ENCODE measurements at places on chromosomes 6 and 20.
A peak's percentile ranks its signal among the peaks of the same experiment; 100 is the strongest.

DNA sequence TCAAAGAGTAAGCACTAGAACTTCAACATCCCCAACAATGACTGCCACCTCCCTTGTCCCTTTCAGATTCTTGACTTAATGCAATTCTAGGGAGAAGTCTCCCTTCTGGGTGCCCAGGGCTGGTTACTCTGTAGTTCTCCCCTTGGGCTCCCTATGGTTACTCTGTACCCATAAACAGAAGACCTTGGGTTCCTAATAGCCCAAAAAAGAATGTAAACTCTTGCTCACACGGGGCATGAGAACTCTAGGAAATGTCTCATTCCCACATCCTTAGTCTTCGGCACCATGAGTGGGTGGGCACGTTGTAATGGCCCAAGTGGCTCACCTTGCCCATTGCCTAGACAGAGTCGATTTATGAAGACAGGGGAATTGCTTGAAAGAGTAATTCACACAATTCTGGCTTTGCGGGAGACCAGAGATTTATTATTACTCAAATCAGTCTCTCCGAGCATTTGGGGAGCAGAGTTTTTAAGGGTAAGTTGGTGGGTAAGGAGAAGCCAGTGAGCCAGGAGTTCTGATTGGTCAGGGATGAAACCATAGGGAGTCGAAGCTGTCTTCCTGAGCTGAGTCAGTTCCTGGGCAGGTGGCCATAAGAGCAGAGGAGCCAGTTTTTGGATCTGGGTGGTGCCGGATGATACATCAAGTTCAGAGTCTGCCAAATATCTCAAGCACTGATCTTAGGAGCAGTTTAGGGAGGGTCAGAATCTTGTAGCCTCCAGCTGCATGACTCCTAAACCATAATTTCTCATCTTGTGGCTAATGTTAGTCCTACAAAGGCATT lies 61.2 kb upstream of the SIRPG start:
- DNase-seq: no peak

DNA sequence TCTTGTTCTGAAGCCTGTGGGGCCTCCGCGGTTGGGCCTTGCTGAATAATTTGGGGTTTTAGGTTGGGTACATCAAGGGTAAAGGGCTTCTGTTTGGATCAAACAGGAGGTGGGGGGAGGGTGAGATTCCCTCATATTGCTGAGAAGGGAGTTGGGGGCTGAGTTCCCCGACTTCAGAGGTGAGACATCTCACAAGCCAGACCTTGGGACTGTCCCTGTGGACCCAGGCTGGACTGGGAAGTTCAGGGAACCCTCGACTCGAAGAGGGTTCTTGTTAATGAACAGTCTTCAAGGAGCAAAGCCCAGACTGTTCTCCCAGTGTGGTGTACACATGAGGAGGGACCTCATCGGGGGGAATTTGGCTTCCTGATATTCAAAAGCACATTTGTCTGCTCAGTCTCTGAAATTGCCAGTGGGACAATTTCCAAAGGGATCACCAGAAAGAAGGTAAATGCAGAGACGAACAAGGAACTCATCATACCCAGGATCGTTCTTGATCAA lies 118.5 kb downstream of the SYCP2 start:
- no peak for DNase-seq

- peak; percentile 43 for DNase-seq
Observed at GRCh38 chr20:38747495-38748096, 664 bp upstream of the ACTR5 start.

- DNase-seq: no peak
Observed at GRCh38 chr6:3592371-3592941, 135.6 kb upstream of the SLC22A23 start.

DNA sequence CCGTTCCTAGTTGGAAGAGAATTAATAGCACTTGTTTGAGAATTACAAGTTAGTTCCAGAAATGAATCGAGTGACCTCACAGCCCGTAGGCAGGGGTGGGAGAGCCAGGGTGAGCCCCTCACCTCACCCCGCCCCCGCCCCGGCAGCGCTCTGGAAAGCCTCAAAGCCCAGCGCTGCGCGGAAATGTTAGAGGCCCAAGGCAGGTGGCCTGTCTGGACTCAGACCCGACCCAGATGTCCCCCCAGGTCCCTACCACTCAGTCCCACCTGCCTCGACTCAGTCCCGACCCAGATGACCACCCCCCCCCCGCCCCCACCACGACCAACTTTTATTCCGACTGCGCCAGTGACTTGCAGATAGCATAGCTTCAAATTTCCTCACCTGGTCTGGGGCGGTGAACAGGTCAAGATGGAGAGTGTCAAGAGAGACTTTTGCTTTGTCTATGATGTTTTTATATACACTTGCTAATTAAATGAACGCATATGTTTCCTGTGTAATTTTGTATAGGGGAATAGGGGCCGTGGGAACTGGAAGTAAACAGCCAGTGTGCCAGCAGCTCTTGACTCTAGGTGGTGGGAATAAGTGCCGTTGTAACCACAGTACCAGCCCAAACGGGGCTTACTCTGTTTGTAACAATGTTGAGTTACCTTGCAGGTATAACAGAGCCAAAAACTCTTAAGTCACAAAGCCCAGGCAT lies 1.2 kb upstream of the PXDC1 start:
- no peak for DNase-seq

DNA sequence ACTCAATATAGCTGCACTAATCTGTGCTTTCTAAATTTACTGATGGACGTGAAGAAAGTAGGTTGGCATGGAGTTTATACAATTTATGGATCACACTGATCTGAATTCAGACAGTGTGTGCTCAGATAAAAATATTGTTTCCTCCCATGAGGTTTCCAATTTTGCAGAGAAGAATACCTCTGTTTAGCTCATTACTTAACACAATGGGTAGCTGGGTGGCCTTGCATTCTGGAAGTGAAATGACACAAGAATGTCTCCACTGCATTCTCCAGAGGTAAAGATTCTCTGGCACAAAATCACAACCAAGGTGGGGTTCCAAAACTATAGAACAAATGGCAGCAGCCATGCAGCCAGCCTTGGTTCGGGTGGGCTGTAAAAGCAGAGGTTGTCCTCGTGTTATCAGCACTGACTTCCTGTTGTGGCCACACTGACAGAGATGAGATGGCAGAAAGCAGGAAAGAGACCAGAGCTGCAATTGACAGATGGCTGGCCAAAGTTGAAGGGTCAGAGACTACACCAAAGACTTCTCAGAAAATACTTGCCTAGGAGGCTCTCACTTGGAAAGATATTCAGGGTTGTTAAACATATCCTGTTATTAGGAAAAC lies 50.2 kb downstream of the HDAC2 start:
- no peak for DNase-seq

- no peak for DNase-seq
Observed at GRCh38 chr20:58342104-58342945, 32.8 kb downstream of the RAB22A start.

DNA sequence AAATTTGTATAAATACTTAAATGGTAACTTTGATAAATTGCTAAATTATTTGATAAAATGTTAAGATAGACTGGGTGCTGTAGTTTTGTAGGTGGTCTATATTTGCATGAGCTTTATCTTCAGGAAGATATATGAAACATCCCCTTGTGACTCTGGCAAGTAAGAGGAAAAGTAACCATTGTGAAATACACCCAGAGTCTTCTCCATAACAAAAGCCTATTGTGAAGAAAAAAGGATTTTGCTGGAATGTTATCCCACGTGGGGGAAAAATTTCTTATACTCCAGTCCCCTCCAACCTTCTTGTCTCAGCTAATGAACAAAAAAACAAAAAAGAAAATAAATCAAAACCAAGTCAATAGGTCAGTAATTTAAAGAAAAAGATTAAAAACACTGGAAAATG lies 600.7 kb downstream of the HDGFL1 start:
- no peak for DNase-seq

DNA sequence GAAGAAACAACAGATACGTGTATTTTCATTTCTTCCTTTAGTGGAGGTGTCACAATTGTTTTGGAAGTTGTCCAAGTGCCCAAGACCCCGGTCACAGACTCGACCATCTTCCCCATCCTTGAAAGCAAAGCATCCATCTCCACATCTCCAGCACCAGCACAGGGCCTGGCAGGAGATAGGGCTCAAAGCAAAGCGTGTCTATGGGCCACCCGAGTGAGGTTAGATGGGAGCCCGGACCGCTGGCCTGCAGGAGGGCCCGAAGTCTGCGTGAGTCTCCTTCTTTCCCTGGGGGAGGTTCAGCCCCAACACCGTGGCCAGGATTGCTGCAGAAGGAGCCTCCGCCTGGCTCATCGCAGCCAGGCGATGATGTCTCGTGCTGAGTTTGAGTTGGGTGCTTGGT lies 83.5 kb upstream of the SULF2 start:
- peak; percentile 22 for DNase-seq

DNA sequence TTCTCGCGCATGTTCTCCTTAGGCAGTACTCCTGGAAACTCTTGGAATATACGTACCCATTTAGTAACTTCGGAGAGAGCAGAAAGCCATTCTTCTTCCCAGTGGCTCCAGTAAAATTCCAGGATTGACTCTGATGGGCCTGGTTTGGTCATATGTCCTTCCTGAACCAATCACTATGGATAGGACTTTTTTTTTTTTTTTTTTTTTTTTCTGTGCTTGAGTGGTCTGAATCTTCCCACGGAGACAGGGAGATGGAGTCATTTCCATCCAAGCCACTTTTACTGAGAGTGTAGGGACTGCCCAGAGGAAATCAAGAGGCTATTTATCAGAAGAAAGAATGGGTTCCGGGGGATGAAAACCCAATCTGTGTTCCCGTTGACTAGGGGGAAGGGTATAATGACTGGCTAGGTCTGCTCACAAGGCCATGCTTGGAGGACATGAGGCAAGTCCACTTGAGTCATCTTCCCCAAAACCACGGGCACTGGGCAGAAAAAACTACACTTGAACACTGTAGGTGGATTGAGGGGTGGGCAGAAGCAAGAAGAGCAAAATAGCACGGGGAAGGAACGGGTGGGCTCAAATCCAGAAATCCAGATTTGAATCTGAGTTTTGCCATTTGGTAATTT lies 35.4 kb upstream of the MRPS18A start:
- no peak for DNase-seq

- DNase-seq: no peak
Observed at GRCh38 chr6:127858727-127859391, 42.0 kb downstream of the THEMIS start.

DNA sequence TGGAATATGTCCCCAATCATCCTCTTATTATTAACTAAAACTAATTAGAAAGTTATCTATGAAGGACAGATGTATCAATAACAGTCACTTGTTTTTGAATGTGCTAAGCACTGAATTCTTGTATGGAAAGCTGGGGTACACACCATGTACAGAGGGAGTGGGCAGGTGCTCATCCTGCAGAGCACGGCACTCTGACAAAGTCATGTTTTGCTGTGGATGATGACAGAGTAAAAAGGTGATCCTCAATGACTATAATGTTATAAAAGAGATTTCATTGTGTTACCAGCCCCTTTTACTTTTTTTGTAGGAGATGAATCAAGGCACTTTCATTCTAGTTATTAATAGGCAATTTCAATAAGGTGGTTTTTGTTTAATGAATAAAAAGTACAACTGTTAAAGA lies 51.4 kb upstream of the MCM9 start:
- DNase-seq: no peak

DNA sequence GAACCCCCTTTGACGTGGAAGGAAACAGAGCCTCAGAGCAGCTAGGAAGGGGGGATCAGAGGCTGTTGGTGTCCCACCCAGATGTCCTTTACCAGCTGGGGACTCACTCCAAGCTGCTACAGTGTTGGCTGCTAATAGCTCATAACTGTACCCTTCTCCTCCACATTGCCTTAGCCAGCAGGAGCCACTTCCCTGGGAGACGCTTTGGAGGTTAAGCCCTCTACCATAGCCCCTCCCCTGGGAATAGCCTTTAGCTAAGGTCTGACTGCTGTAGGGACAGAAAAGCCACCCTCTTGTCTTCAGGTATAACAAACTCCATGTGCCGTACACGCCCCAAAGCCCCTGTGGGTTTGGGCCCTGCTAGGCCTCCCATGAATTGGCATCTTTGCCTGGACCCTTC lies 238.6 kb downstream of the LRFN2 start:
- DNase-seq: no peak

GRCh38 chr6:168376811-168377483 lies 57.4 kb upstream of the DACT2 start:
- DNase-seq: no peak

GRCh38 chr6:122136386-122136785 lies 263.1 kb upstream of the HSF2 start:
- DNase-seq: no peak

- no peak for DNase-seq
Observed at GRCh38 chr6:159229651-159230051, 60.5 kb downstream of the FNDC1 start.

DNA sequence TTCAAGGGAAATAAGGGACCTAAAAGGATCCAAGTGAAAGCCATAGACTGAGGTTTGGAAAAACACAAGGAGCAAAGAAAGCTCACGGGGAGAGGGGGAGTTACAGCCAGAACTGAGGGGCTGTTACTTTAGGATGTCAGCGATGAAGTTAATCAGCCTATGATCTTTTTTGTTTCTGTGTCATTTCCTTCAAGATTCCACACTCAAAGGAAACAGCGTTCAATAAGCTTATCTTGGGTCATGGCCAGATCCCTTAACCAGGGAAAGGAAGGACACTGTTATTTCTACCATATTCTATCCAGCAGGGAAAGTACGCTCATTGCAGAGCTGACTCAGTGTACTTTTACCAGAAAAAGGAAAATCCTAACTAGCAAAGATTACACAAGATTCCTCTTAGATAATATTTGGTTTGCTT lies 132.8 kb downstream of the PFDN4 start:
- DNase-seq: no peak

DNA sequence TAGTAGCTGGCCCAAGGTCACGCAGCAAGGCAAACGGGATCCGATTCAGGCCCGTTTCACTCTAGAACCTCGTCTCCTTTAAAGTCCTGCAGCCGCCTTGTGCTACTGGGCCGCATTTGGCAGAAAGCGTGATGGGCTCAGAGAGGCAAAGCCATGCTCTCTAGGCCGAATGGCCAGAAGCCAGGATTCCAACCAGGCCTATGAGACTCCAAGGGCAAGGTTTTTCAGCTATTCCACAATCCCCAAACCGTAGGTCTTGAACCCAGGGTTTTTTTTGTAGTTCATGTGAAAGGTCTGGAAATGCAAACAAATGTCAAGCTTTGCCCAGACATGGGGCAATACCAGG lies 174.1 kb downstream of the PREX1 start:
- no peak for DNase-seq

- DNase-seq: no peak
Observed at GRCh38 chr6:142699391-142699790, 245.6 kb downstream of the HIVEP2 start.

DNA sequence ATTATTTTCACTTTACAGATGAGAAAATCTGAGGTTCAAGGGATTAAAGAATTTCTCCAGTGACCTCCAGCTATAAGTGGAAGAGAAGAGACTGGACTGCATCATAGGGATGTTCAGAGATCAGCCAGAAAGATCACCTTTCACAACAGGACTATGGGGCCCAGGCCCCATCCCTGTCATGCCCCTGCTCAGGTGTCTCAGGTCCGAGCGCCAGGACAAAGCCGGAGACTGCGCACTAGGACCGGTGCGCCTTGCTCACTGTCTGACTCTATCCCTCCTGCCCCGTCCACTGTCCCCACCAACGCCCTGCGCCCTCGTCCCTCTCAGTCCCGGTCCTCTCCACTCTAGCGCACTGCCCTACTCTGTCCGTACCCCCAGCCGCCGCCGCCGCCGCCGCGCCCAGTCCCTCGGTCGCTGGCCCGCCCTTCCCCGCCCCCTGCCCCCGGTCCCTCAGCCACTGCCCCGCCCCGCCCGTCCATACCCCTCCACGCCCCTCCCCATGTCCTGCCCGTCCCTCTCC lies 521 bp upstream of the RAD21L1 start:
- no peak for DNase-seq

GRCh38 chr6:123616942-123617341 lies 19.8 kb downstream of the TRDN start:
- no peak for DNase-seq

GRCh38 chr6:72464791-72465691 lies 156.8 kb upstream of the KCNQ5 start:
- no peak for DNase-seq

GRCh38 chr6:33172688-33173534 lies 19.4 kb downstream of the COL11A2 start:
- DNase-seq: peak; percentile 67

Data from Karpas-422 (cell line).